ENCODE measurements at places on chromosomes 5 and 9. TPM values are rescaled to one million over a fixed set of nuclear protein-coding genes. Genes with fewer than 3 reads are reported as not detected.

GRCh38 chr9:37675661-37676060 is 24.9 kb downstream of the FRMPD1 start:
- no peaks in the 10 kb centered on the region for H3K27me3 ChIP-seq
- no peak overlapping the region for H3K4me3 ChIP-seq
- no peaks in the 10 kb centered on the region for H3K4me1 ChIP-seq

GRCh38 chr5:133226186-133226585 is 174.4 kb downstream of the HSPA4 start:
- no peak for DNase-seq
- no peaks in the 10 kb centered on the region for H3K4me1 ChIP-seq
- H3K27me3 ChIP-seq: no peaks in the 10 kb centered on the region
- no peak overlapping the region for H3K27ac ChIP-seq
- H3K36me3 ChIP-seq: no peaks in the 10 kb centered on the region

- DNase-seq: no peak
- H3K36me3 ChIP-seq: no peaks in the 10 kb centered on the region
Measured at GRCh38 chr5:118461436-118461835, 526.9 kb downstream of the DTWD2 start.

DNA sequence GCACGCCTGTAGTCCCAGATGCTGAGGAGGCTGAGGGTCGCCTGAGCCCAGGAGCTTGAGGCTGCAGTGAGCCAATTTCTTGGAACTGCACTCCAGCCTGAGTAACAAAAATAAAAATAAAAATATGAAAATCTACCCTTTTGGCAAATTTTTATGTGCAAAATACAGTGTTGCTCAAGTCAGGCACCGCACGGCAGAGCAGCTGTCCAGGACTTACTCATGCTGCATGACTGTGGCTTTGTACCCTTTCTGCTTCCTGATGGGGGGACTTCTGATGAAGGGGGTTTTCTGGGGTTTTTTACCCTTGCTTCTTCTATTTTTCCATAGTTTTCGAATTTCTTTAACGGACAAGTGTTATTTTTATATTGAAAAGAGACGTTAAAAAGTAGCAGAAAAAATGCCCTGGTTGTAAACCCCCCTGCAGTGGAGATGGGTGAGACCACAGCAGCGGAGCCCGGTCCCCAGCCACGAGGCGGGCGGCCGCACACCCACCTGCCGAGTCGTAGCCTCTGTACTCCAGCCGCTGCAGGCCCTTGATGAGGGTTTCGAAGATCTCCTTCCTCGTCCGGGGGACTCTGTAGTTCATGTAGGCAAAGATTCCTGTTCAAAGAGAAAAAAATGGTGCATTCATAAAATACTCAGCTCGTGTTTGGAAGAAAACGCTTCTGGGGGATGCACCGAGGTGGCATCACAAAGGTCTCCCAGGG is 15.0 kb downstream of the GFPT2 start:
- H3K27ac ChIP-seq: no peak overlapping the region
- H3K4me1 ChIP-seq: no peaks in the 10 kb centered on the region
- no peak overlapping the region for H3K4me3 ChIP-seq
- peaks cover 7% of the 10 kb centered on the region for H3K27me3 ChIP-seq

DNA sequence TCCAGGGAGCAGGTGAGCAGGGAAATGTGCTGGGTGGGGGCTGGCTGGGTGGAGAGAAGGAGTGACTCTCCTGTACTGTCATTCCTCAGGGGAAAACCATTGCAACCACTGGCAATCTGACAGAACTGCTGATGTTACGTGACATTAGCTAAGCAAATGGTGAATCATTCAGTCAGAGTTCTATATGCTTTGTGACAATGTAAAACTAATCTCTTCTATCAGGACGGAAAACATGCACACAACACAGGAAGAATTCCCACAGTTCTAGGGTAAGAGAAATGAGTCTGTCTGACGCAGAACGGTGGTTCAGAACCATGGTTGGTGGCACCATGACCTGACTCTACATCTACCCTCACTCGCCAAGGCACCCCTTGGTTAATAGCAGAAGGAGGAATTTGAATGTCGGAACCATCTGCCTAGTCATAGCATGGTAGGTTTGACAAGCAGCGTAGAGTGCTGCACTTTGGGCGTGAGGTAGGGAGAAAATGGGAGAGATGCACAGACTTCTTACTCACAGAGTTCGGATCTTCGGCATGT is 243.6 kb upstream of the PANK3 start:
- no peaks in the 10 kb centered on the region for H3K36me3 ChIP-seq
- H3K4me3 ChIP-seq: peak overlapping the region; percentile 20
- peaks cover 5% of the 10 kb centered on the region for H3K27me3 ChIP-seq
- peaks cover 17% of the 10 kb centered on the region for H3K4me1 ChIP-seq

RNF208 gene
- 3.4 TPM for total RNA-seq

Data from activated CD4-positive, alpha-beta memory T cell treated with anti-CD3 and anti-CD28 coated beads for 36 hours (primary cell).